Germinal center (tissue), 1 donor: ENCODE measurements at places on chromosomes 12 and 14.

GRCh38 chr14:53306267-53306721 lies 153.2 kb upstream of the DDHD1 start:
- peak; percentile 38 for DNase-seq

GRCh38 chr12:122992386-122992785 lies 11.9 kb downstream of the ARL6IP4 start:
- no peak for DNase-seq

DNA sequence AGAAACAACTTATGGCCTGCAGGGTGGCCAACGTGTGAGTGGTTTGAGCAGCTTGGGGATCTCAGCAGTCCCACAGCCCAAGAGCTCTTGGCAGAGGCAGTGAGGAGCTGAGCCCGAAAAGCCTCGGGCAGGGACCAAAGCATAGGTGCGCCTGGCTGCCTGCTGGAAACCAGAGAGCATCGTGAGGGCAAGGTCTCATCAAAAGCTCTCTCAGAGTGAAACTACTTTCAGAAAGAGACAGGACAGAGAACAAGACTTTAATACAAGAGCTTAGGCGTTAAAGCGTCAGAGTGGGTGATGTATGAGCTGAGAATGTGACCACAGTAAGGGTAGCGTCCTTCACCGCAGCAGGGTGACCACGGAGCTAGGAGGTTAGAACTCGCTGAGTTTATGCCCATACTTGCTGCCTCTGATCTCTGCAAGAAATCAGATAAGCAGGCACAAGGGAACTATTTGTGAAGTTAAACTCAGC lies 30.8 kb downstream of the LGMN start:
- no peak for DNase-seq

DNA sequence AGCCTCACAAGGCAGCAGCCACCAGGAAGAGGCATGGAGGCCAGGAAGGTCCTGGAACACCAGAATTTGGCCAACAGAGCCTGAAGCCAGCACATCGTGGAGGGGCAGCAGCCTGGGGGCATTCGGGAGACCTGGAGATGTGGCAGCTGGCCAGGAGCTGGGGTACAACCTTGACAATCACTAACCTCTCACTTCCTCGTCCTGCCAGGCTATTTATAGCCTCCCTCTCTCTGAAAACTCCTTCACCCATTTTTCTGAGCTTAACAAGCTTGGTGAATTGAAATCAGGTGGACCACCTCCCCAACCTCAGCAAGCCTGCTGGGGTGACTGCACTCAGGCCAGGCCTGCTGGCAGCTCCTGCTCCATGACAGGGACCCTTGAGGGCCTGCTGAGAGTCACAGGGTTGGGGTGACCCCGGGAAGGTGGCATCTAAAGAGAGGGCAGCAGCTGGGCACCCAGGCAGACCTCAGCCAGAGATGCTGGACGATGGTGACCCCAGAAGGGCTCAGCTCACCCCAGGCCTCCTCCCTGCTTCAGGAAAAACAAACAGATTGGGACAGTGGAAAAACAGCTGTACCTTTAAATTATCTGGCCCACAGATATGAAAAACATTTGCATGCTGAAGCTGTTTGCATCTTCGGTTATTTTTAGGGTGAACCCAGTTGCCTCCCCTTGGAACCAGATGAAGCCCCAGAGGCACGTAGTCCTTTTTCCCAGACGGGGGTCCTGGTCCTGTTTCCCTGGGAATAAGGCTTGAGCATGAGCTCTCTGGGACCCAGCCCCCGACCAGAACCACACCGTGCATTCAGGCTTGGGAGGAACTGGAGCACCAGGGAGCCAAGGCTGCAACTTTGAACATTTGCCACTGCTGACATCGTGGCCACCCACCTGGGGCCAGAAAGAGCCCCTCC lies 67.0 kb downstream of the PITPNM2 start:
- peak; percentile 63 for DNase-seq

DNA sequence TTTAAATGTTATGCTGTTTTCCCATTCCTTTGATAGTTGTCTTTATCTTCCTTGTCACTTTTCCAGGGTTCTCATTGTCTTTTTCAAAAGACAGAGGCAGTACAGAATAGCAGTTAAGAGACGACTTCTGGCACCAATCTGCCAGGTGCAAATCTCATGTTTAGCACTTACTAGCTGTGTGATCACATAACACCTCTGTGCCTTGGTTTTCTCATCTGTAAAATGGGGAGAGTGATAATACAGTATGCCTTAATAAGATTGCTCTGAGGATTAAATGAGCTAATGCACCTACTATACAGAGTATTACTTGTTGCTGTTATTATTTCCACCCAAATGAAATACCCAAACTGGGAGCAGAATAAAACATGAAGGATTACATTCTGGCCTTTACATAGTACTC lies 4.8 kb downstream of the GPR135 start:
- no peak for DNase-seq

DNA sequence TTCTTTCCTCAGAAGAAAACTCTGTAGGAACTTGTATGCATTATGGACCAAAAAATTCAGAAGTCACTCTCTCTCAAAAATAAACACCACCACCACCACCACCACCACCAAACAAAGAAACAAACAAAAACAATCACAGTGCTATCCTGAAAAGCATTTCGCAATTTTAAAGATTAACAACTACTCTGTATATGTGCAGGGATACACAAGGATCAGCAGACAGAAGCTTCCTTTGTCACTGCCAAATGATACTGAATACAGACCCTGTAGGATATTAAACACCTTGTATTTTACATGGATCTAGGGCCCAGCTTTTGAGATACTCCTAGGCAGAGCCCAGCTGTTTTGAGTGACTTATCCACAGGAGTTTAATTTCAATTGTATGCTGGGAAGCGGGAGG lies 31.7 kb downstream of the ATP2B1 start:
- DNase-seq: no peak

DNA sequence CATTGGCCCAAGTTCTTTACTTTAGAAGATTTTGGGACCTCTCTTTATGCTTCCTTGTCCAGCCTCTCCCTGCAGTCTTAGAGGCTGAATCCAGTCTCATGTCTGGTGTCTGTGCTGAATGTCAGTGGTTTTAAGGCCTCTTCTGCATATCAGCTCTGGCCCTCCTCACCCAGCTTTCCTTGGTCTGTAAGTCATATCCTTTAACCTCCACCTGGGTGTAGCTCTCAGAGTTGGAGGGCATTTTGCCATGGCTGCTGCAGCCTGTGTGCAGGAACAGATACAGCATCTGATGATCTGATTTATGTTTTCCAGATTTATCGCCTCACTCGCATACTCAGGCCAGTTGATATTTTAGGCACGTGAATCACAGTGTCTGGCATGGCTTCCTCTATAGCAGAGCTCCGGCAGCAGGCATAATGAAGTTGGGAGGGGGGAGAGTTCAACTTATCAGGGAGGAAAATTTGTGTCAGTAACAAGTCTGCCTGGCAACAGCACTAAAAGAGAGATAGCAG lies 335.0 kb downstream of the PCNX1 start:
- DNase-seq: no peak

DNA sequence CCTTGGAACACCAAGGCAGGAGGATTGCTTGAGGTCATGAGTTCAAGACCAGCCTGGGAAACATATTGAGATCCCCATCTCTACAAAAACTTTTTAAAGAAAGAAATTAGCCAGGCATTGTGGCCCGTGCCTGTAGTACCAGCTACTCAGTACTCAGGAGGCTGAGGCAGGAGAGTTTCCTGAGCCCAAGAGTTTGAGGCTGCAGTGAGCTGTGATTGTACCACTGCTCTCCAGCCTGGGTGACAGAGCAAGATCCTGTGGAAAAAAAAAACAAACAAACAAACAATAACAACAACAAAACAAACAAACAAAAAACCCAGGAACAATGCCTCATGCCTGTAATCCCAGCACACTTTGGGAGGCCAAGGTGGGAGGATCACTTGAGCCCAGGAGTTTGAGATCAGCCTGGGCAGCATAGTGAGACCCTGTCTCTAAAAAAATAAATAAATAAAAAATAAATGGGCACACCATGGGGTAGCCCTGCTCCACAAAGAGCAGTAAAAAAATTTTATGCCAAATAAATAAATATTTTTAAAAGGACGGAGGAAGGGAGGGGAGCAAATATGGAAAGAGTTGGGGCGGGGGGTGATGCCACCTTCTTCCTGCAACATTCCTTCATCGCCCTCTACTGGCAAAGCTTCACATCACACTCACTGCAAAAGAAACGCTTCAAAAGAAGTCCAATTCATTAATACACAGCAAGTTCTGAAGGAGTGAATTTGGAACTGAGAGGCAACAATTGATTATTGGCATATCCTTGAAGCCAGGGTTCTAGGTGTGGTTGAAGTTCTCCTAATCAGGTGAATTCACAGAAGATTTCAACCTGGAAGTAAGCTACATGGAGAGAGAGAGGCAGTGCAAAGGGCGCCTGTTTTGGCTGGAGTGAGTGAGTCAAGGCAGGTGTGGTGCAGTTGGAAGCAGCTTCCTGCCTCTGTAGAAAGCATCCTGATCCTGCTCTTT lies 8.8 kb upstream of the GNPTAB start:
- peak; percentile 66 for DNase-seq

DNA sequence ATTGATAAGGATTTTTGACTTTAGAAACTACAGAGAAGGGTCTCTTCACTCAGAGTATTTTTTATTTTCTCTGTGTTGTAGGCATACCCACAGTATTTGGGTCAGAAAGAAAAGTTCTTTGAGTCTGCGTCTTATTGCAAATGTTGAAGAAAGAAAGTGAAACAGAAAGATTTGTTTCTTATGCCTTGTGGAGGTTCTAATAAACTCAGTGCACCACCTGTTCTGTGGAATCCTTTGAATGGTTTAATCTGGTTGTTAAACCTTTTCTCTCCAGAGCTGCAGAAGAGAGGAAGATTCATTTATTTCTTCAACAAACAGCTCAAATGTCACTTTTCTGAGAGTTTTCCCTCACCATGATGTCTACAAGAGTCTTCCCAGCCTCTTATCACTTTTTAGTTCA lies 146.6 kb upstream of the PLEKHG7 start:
- DNase-seq: peak; percentile 32

- DNase-seq: no peak
These were observed 143.7 kb upstream of the DIO2 start for GRCh38 chr14:80354860-80355581.

GRCh38 chr12:89650239-89650638 lies 58.4 kb downstream of the ATP2B1 start:
- DNase-seq: no peak
